Activated T-helper 1 cell treated with anti-CD3 and anti-CD28 coated beads, Interleukin-2, amount 50 U/mL, for 16 hours (primary cell): ENCODE measurements at places on chromosomes 6 and 20.

DNA sequence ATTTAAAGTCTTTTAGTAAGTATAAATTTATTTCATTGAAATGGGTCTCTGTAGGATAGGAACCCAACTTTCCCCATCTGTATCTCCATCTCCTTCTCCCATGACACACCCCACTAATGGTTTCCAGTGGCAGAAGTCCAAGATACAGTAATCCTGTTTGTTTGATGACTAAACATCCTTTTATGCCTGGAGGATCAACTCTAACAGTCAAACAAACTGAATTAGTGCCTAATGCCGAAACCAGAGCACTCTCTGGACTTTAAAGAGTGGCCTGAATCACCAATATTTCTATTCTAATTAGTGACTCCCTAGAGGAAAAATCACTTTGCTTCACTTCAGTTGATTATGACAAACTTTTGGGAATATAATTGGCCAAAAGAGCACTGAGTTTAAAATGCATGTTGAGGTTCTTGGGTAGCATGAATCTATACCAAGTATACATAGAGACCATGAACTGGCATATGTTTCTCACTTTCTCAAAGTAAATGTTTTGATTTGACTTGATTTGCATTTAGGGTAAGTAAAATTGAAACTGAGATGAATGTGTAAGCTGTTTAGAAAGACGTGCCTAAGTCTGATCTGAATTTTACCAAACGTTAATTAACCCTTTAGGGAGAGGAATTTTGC, 776.4 kb upstream of the NRSN1 start:
- DNase-seq: no peak

DNA sequence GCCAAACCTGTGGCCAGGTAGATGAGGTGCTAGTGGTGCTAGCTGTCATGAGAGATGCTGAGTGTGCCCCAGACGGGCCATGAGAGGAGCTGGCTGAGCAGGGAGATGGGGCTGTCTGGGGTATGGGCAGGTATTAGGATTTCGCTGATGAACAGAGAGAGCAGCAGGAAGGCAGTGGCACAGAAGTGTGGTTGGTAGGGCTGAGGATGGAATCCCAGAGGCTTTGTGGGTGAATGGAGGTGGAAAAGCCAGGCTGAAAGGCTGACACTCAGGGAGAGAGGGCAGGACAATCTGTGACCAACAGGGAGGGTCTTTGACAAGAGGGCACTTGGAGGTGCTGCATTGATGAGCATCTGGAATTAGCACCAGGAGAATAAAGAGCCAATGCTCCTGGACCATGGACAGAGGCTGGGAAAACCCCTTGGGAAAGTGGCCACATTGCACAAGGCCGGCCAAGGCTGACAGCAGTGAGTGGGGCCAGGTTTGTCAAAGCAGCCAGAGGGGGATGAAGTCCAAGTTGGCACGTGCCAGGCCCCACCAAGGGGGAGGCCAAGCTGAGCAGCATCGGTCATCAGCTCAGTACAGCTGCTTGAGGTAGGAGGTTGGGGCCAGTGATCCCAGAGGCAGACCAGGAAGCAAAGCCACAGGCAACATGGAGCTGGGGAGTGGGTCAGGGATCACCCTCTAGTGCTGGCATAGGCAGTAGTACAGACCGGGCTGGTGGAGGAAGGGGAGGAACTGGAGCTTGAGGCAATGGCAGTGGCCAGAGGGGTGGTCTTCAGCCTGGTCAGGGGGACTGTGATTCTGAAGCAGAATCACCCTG, 19.7 kb upstream of the SGK2 start:
- no peak for DNase-seq

DNA sequence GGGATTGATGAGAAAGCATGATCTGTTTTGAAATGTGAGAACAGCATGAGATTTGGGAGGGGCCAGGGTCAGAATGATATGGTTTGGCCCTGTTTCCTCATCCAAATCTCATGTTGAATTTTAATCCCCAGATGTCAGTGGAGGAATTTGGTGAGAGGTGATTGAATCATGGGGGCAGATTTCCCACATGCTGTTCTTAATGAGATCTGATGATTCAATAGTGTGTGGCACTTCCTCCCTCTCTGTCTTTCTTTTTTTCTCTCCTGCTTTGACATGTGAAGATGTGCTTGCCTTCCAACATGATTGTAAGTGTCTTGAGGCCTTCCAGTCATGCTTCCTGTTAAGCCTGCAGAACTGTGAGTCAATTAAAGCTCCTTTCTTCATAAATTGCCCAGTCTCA, 1060.3 kb upstream of the CITED2 start:
- no peak for DNase-seq

GRCh38 chr6:44054721-44055559, 72.3 kb downstream of the MRPL14 start:
- no peak for DNase-seq

GRCh38 chr6:42295181-42295580, 77.5 kb upstream of the MRPS10 start:
- DNase-seq: no peak

- DNase-seq: no peak
Observed at GRCh38 chr6:153012856-153013255, 10.3 kb upstream of the MTRF1L start.

DNA sequence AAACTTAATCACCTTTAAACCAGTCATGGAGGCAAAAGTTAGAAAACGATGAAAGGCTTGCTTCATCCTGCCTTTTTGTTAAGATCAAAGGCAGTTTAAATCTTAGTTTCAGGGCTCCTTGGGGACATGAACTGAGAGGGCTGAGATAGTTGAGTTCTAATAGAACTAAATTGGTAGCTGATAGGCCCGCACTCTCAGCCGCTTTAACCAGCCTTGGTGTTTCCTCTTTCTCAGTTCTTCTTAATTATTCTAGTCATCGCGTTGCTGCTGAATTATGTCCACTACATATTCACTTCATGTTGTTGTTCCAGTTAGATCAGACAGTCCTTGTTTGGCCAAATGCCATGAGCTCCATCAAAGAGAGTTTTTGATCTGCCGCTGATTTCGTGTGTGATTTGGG, 72.5 kb downstream of the ANKS1A start:
- no peak for DNase-seq

DNA sequence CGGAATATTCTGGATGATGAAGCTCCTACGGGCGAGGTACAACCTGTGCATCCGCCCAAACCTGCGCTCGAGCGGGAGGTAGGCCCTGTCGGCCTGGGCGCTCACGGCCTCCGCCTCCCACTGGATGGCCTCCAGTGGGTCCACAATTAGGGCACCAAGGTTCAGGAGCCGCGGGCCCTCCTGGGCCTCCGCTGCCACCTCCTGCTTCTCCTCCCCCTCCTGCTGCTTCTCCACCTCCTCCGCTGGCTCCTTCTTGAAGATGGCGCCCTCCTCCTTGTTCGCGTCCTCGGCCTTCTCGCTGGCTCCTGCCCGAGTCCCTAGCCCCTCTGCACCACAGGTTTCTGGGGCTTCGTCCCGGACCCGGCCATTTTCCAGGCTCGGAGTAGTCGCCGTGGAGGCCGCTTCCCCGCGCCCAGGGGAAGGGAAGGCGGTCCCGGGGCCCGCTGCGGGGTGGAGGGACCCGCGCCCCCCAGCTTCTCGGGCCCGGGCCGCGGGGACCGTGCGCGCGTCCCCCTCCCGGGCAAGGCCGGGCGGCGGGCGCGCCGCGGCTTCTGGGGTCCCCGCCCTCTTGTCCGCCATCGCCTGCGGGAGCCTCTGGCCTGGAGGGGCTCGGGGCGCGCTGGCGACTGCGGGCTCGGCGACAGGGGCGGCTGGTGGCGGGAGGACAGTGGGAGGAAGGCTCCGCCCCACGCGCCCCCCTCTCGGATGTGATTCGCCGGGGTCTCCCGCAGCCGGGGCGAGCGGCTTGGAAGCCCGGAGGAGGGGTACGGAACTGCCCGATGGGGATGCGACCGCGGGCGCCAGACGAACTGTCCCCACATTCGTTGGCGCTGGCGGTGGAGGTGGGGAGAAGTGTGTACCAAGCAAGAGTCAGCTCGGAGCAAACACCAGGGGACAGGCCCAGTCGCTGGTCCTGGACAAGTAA, 17.6 kb downstream of the PLAGL2 start:
- DNase-seq: peak; percentile 9

DNA sequence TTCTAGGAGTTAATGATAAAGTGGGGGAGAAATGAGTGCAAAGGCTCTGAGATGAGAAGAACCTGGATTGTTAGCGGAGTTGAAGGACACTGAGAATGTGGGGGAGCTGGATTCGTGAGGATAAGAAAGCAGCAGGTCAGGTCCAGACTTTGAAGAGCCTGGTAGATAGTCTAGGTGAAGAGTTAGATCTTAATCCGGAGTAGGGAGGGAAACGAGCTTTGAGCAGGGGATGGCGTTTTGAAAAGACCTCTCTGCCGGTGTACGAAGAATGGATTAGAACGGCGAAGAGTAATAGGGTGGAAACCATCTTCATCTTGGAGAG, 487 bp upstream of the PHF20 start:
- DNase-seq: no peak

GRCh38 chr6:110363748-110364147, 5.6 kb upstream of the METTL24 start:
- DNase-seq: no peak

DNA sequence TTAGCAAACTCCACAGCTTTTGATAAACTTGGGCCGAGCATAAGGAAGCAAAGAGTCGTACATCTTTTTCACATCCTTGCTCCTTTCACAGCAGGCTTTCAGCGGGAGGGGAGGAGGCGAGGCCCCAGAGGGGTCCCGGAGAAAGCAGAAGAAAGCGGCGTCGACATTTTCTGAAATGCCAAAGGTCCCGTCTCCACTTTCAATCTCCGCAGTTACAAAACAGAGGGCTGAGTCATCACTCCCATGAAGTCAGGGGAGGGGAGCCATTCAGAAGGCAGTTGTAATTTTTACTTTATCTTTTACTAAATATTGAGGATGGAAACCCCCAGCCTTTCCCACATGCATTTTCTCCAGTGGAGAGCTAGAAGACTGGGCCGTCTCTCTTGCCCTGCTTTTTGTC, 174.2 kb upstream of the THBS2 start:
- no peak for DNase-seq

GRCh38 chr6:3210024-3210610, 17.3 kb downstream of the TUBB2B start:
- DNase-seq: no peak

GRCh38 chr20:56350842-56351241, 7.9 kb upstream of the FAM210B start:
- no peak for DNase-seq

DNA sequence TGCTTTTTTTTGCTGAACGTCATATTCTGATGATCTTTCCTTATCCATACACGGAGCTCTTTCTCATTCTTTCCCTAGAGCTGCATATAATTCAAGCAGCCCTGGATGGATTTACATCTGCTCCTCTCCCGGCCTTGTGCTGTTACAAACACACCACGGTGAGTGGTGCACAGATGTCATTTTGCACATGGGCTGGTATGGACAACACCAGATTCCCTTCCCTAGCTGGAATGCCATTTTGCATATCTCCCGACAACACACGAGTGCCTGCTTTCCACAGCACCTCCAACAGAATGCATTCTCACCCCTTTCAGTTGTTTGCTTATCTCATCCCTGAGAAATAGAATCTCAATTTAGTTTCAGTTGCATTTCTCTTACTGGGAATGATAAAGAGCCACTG, 69.5 kb upstream of the AFDN start:
- no peak for DNase-seq

GRCh38 chr6:51585264-51585663, 502.1 kb downstream of the PKHD1 start:
- DNase-seq: no peak

DNA sequence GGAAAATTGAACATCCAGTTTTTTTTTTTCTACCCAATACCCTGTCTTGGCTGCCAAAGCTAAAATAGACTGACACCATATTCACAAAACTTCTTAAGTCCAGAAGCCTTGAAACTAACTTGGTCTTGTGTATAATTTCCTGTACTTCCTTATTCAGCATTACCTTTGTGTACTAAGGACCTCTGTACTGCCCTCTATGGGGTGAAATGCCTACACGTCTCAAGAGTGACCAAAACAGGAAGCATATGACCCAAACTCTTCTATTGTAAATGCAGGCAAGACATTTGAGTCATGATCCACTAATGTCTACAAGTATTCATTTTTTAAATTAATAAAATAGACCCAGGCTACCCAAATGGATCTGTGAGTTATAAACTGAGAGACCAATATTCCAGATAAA, 50.4 kb downstream of the HMGCLL1 start:
- no peak for DNase-seq

GRCh38 chr6:23280437-23280836, 711.1 kb downstream of the HDGFL1 start:
- DNase-seq: no peak

DNA sequence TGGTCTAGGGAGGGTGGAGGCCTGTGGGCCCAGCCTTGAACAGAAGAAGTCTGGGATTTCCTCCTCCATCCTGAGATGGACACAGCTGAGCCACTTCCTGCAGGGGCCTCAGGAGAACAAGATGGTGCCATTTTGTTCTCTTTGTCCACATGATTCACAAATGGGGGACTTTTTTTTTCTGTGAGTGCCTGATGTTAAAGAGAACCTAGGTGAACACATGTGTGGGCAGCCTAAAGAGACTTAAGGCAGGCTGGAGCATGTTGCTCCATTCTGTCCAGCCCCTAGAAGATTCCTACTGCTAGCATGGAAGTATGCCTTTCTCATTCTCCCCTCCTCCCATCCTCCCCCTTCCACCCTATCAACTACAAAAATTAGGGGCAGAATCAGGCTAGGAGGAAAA, 49.3 kb upstream of the KIF16B start:
- DNase-seq: no peak

DNA sequence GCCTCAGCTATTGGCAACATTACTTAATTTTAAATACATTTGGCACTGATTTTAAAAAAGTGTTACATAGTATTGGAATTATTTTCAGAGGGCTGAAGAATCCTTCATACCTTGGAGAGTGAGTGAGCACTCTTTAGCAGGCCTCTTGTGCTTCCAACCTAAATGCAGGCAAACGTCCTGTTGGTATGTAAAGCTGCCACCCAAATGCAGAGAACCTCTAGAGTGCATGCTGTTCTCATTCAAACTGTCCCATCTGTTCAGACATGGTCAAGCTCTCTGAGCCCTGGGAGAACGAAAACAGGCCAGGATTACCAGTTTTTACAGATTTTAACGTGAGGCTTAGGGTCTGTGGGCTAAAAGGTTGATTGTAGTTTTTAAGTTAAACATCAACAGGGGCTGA, 378.0 kb upstream of the FLRT3 start:
- no peak for DNase-seq

GRCh38 chr6:114651611-114652010, 308.8 kb upstream of the HS3ST5 start:
- no peak for DNase-seq

- DNase-seq: no peak
Observed at GRCh38 chr6:105713474-105714118, 310.7 kb upstream of the PREP start.

DNA sequence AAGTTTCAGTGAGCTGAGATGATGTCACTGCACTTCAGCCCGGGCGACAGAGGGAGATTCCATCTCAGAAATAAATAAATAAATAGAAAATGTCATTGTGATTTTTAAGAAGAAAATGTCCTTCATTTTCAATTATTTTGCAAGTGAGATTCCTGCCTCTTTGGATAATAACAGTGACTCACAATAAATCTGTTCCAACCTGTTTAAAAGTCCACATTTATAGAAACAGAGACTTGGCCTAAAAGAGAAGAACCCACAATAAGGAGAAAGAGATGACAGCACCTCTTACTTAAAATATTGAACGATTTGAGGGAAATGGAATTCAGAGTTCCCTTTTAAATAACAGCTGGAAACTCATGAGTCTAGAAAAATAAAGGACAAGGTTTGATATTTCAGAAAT, 373.4 kb upstream of the NOX3 start:
- DNase-seq: no peak

GRCh38 chr20:43925801-43926200, 11.1 kb downstream of the TOX2 start:
- no peak for DNase-seq
